ENCODE measurements at places on chromosomes 12 and 14. TPM values are rescaled to one million over a fixed set of nuclear protein-coding genes. Genes with fewer than 3 reads are reported as not detected.

Gene TTC9
- 61.5 TPM for total RNA-seq

Gene KRT78
- not detected for total RNA-seq

Gene PTPN21
- total RNA-seq, result 21.7 TPM

Gene FAM186B
- 0.10 TPM for total RNA-seq

Gene NINJ2
- 0.13 TPM for total RNA-seq

Gene SP1
- 28.9 TPM for total RNA-seq

Gene C3AR1
- total RNA-seq, result not detected

Gene TEX52
- total RNA-seq, result not detected

Gene ITGA7
- 1,498 TPM for total RNA-seq

Gene POTEM
- not detected for total RNA-seq

Gene ACOT6
- total RNA-seq, result not detected

Gene BAZ1A
- 34.8 TPM for total RNA-seq

Gene BMAL2
- total RNA-seq, result 2.4 TPM

Gene BMP4
- 12.7 TPM for total RNA-seq

Gene RAB15
- 93.6 TPM for total RNA-seq

Gene TMTC2
- total RNA-seq, result 0.62 TPM

Gene ADAM21
- total RNA-seq, result 0.67 TPM

Gene SERPINA12
- total RNA-seq, result not detected

Gene PHLDA1
- total RNA-seq, result 72.4 TPM

Gene LMO3
- 50.6 TPM for total RNA-seq

Gene CLEC6A
- not detected for total RNA-seq

Gene ASIC1
- total RNA-seq, result 8.2 TPM

Gene GPRC5D
- not detected for total RNA-seq

Gene TMPRSS12
- total RNA-seq, result not detected

Gene DCD
- total RNA-seq, result not detected

Gene SLC22A17
- total RNA-seq, result 9.6 TPM

Gene SMCO3
- total RNA-seq, result not detected

Gene PTPRQ
- 0.47 TPM for total RNA-seq

Gene TMCC3
- total RNA-seq, result 6.0 TPM

Gene GPR65
- total RNA-seq, result 0.05 TPM

Gene TAS2R14
- 0.99 TPM for total RNA-seq

Gene SNRPF
- 9.4 TPM for total RNA-seq

Gene MYF5
- 87.5 TPM for total RNA-seq

Gene KRT75
- total RNA-seq, result not detected

Gene KRT82
- not detected for total RNA-seq

Gene SLC10A1
- not detected for total RNA-seq

Gene OTOGL
- 0.05 TPM for total RNA-seq

Gene FAM222A
- total RNA-seq, result 9.1 TPM

Gene TRHDE
- total RNA-seq, result not detected

Gene KRT72
- total RNA-seq, result not detected

Gene DPF3
- total RNA-seq, result 4.7 TPM

Gene IRAK3
- total RNA-seq, result not detected

Gene IL23A
- 0.51 TPM for total RNA-seq

Gene TDRD9
- 0.56 TPM for total RNA-seq

Gene NEDD8
- 196 TPM for total RNA-seq

Gene PDZRN4
- not detected for total RNA-seq

Gene MANSC4
- not detected for total RNA-seq

Gene TOMM20L
- not detected for total RNA-seq

Gene VTI1B
- total RNA-seq, result 41.6 TPM

Gene CISTR
- not detected for total RNA-seq

Gene SLC25A21
- 1.9 TPM for total RNA-seq

All from myocyte (in vitro differentiated cells).